ENCODE measurements at places on chromosomes 16 and 17.

GRCh38 chr16:57949013-57949412, 21.9 kb downstream of the CNGB1 start:
- no peak for DNase-seq

DNA sequence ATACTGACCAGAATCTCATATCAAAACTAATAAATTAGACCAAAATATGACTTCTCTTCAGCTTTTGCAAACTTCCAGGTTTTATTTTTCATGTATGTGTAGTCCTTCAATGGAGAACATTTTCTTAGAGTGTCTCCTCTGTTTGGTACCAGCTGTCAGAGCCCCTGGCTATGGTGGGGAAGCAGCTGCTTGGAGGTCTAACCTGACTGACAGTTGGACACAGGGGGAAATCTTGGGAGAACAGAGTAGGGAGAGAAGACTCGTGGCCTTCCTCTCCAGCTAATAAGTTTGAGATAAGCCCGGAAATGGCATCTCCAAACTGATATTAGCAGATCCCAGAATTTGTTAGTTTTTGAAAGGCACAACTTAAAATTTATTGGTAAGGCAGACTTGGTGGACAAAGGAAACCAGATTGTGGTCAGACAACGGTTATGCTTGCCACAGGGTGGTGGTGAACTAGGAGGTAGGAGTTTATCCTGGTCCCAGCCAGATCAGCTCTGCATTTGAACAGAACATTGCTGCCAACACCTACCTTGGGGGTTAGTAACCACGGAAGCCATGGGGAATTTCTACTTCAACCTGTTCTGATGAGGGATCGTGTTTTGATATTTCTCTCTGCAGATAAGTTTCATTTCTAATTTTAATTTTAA, 39.2 kb upstream of the IRX3 start:
- no peak for DNase-seq

DNA sequence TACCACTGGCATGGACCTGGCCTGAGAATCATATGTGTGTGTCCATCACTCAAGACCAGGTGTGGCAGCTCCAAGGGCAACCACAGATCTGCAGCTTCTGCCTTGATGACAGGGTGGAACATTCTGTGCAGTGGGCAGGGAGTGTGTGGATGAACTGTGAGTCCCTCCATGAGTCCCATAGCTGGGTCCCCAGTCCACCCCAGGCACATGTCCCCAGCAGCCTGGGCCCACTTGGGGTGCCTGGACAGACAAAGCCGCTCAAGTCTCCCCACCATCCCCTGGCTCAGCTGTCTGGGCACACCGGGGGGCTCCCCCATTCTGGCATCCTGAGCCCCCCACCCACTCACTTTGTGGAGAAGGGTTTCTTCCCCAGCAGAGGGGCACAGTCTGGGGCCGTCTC, 4.6 kb upstream of the KRT16 start:
- no peak for DNase-seq

DNA sequence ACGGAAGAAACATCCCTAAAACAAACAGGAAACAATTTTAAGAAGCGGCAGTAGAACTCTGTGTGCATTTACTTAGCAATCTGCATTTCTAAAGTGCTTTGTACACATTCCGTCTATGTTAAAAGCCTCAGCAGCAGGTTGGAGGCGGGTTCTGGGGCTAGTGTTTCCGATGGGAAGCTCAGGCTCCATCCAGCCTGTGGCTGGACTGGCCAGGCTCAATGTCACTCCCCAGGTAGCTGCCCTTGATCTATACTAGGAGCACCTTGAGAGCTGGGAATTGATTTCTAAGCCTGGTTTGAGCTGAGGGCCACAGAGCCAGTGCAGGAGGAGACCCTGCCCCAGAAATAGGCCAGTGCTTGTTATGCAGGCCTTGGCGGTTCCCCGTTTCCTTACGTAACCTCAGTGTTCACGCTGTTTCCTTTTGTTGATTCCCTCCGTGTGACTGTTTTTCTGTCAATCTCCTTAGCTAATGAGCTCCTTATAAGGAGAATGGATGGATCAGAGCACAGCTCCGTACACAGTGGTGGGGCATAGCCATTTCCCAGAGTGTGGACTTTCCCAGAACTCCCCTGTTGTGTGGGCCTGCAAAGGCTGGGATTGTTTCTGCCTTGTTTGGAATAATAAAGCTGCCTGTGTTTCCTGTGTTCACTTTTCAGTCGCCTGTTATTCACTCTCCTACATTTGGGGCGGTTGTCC, 21.4 kb downstream of the ADORA2B start:
- peak; percentile 47 for DNase-seq

DNA sequence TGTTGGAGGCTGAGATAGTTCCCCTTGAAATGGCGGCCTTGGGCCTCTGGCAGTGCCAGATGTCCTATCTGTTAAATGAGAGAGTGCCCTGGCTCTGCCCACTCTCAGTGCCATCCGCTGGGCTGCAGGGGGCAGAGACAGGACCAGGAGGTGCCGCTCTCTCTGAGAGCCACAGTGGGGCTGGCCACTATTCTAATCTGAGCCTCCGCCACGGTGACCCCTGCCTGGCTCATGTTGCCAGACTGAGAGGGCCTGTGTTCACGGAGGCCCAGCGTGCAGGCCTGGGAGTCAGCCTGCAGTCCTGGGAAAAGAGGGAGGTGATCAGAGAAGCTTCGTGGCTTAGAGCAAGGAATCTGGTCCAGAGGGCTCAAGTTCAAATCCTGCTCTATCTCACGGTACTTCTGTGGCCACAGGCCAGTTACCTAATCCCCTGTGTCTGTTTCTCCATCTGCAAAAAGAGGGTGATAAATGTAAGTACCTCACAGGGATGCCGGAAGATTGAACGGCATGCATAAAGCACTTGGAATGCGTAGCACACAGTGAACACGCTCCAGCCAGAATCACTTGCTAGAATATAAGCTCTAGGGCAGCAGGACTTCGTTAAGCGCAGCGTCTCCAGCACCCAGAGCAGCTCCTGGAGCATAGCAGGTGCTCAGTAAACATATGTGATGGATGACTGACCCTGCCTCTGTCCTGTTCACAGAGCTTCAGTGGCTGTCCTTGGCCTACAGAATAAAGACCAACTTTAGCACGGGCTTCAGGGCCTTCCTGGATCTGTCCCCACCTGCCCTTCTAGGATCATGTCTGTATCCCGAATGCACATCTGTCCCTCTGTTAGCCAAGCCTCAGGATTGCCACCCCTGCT, 6.3 kb downstream of the ATP2A3 start:
- no peak for DNase-seq

GRCh38 chr17:30821871-30822723, 2.4 kb downstream of the CRLF3 start:
- no peak for DNase-seq

DNA sequence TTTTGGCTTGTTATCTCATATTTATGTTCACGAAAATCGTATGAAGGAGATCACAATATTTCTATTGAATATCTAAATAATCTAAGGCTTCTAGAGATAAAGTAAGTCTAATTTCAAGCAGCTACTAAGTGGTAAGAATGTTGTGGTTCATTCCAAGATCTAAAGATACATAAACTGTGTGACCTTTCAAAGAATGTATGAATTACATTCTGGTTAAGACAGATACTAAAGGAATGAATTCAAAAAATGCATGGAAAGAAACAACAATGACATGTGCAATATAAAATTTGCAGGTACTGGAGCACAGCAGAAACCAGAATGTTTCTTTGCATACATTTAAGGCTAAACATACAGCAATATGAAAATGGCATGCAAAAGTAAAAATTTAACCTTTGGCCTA, 1214.6 kb downstream of the CDH8 start:
- no peak for DNase-seq

DNA sequence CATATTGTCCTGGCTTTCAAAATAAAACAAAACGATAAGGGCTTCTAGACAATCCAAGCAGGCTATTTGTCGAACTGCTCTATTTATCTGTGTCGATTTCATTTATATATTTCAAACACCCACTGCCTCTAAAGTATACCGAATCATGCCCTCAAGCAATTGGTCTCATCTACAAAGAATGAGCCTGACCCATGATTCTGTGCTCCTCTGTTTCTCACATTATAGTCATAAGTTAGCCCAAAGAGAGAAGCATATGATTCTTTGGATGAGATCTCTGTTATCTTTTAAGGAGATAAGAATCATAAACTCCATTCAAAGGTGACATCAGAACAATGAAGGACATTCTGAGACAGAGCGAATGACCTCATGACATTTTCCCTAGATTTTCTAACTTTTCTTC, 191.1 kb downstream of the MAP2K6 start:
- no peak for DNase-seq

DNA sequence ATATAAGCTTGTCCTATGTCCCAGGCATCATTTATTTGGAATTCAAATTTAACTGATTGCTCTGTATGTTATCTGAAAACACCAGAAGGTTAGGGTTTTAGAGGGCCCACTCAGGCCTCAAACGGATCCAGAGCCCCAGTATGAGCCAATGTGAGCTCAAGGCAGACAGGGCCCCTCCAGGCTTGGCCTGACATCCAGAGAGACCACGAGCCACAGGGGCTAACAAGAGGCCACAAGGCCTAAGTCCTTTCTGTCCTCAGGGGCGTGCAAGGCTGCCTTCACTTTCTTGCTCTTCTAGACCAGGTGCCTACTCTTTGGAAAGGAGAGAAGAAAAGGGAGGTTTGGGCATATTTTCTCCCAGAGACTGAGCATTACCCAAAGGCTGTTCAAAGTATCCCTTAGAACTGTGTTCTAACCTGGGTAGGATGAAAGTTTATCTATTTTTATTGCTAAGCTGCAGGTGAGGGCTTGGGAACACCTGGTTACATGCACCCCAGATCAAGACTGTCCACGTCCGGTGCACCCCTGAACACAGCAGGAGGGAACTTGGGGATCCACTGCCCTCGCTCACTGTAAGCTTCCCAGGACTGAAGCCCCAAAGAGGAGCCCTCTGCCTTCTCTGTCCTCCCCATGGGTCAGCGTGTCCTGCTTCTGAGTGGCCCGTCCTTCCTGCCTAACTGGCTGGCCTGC, 1.5 kb upstream of the ENGASE start:
- DNase-seq, result no peak

GRCh38 chr16:53678756-53679343, 24.8 kb downstream of the RPGRIP1L start:
- DNase-seq, result no peak
